ENCODE measurements at places on chromosomes 16 and 17.

DNA sequence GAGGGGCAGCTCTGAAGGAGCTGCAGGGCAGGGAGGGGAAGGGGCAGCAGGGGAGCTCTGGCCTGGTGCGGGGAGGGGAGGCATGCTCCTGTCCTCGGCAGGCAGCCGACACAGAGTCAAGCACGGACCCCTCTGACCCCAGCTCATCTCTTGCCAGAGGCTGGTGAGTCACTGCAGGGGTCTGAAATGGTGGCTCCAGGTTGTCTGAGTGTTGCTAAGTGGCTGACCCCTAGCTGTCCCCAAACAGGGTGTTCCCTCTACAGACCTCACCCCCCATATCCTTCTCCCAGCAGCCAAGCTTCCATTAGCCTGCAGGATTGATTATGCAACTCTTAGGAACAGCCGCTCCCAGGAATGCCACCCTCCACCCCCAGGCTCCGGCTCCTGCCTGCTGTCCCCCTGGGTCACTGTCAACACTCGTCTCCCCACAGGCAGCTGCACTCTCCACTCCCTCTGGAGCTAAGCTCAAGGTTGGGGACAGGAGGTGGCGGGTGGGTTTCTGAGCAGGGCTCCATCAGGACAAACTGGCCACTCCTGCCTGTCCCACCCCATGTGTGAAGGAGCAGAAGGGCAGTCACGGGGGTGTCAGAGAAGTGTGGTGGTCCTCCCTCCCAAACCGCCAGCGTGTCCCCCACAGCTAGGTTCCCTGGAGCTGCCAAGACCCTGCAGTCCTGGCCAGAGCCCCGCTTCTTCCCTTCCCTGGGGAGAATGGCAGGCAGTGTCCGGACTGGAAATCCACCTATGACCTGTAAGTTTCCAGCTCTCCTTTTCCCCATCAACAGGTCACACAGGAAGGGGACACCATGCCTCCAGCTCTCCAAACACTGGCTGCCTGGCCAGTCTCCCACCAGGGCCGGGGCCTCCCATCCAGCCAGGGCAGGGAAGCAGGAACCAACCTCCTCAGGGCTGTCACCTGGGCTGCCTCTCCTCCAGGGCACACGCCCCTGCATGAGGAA lies 1.0 kb downstream of the MYLK3 start:
- no peak for DNase-seq

- DNase-seq: no peak
Observed at GRCh38 chr16:12111223-12111622, 134.7 kb downstream of the SNX29 start.

GRCh38 chr17:73066148-73066884 lies 26.2 kb downstream of the SLC39A11 start:
- no peak for DNase-seq

GRCh38 chr17:28372945-28373274 lies 1.4 kb downstream of the SARM1 start:
- no peak for DNase-seq

DNA sequence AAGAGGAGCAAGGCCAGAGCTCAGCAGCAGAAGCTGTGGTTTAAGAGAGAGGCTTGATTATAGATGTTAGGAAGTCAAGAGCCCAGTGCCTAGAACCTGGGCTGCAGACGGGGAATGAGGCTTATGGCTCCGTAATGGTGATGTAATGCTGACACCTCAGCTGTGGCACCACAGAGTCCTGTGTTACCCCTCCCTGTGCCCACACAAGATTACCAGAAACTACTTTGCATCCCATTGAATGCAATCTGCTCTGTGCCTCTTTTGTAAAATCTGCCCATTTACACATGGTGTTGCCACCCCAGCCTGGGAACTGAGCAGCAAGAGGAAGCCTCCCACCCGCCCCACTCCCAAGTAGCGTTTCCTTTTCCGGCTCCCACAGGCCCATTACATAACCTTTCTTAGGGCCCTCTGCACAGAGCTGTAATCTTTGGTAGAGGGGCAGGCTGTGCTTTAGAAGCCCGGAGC lies 57.0 kb downstream of the PITPNC1 start:
- no peak for DNase-seq

GRCh38 chr17:35684055-35684802 lies 47.2 kb upstream of the RASL10B start:
- DNase-seq: no peak

- DNase-seq: no peak
Observed at GRCh38 chr17:43578699-43579565, 32.8 kb upstream of the ETV4 start.

GRCh38 chr17:3828151-3828851 lies 17.7 kb downstream of the NCBP3 start:
- DNase-seq: no peak

GRCh38 chr17:52064791-52065211 lies 93.7 kb downstream of the CA10 start:
- no peak for DNase-seq

DNA sequence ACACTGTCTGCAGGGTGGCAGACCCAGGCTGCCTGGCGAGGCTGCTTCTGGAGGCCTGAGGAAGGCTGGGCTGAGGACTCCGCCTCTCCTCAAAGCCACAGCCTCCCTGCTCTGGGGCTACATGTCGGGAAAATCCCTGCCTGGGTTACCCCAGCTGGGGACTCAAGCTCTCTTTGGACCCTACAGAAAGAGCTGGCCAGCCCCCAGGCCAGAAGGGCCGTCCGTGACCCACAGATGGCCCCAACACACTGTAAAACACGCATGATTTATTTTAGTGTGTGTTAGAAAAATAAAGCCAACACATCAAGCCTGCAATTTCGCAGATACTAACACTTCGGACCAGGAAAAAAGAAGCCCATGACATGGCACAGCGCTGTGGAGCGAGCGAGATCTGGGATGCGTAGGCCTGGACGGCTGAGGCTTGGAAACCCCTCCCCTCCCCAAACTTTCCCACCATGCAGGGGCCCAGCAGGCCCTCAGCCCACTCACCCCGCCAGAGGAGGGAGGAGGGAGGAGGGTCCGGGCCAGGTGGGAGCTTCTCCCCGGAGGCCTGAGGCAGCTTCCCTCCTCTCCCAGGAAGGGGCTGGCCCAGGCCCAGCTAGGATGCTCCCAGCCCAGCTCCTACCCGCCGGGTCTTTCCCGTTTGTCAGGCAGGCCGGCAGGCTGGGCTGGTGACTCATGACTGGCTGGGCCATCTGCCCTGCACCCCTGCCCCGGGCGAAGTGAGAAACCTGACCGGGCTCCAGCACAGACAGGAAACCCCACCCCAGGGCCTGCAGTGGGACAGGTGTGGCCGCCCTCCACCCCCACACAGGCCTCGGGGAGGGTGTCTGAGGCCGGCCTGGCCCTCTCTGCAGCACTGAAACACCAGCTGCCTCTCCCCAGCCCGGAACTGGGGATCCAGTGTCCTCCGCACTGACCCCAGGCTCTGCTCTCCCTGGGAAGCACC lies 34.1 kb upstream of the SLC38A10 start:
- DNase-seq: no peak

GRCh38 chr16:53715023-53715384 lies 11.0 kb downstream of the FTO start:
- no peak for DNase-seq

GRCh38 chr17:40490289-40490853 lies 11.1 kb downstream of the TNS4 start:
- DNase-seq: no peak

All from forelimb muscle (tissue), 1 donor.